ENCODE measurements at places on chromosomes 5 and 9.

DNA sequence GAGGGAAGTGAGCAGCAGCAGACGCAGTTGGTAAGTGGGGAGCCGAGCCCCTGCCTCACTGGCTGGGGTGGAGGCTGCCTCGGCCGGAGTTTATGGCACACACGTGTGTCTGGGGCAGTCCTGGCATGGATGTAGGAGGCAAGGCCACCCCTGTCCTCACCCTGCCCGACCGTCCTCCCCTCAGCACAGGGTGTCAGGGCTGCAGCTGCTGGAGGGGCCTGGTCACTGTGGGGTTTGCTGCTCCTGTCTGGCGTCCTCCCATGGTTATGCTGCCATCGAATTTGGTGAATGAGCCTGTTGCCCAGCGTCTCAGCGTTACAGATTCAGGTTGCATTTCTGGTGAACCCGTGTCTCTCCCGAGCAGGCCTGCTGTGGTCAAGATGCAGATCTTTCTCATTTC is 32.4 kb downstream of the CEP72 start:
- DNase-seq: no peak

DNA sequence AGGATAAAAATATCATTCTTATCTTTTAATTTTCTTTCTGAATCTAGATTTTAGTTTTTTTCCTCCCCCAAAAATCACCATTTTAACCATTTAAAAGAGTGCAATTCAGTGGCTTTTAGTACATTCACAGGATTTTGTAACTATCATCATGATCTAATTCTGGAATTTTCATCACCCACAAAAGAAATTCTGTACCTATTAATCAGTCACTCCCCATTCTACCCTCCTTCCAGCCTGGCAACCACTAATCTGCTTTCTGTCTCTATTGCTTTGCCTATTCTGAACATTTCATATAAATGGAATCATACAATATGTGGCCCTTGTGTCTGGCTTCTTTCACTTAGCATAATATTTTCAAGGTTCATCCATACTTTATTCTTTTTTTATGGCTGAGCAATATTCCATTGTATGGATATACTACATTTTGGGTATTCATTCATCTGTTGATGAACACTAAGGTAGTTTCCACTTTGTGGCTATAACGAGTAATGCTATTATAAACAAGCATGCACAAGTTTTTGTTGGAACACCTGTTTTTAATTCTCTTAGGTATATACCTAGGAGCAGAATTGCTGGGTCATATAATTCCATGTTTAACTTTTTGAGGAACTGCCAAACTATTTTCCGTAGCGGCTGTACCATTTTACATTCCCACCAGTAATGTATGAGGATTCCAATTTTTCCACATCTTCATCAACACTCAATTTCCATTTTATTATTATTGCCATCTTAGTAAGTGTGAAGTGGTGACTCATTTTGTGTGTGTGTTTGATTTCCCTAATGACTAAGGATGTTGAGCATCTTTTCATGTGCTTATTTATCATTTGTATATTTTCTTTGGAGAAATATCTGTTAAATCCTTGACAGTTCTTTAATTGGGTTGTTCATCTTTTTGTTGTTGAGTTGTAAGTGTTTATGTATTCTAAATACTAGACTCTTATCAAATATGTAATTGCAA is 340.3 kb downstream of the CWC27 start:
- DNase-seq: no peak

DNA sequence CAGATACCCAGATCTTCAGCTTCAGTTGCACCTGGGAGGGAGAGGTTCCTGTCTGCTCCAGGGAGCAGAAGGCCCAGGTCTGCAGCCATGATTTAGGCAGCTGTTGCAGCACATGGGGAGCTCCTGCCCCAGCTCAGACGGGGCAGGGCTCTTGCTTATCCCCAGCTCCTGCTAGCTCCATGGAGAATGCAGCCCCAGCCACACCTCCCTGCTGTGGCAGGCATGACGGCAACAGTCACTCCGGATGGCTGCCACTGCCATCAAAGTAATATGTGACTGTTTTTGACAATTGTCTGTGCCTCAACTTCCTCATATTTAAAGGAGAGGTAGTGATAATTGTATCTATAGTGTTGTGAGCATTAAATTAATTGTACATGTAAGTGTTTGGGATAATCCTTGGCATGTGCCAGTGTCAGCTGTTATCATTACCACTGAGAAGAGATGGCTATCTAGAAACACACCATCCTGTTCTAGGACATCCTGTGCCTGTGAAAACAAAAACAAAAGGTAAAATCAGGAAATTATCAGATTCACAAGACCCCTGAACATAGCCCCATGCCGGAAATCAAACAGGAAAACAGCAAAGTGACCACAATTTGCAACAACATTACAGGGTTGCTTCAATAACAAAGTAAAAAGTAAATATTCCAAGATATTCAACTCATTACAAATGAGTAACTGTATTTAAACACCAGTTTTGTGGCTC is 1048.8 kb upstream of the ACO1 start:
- DNase-seq: no peak

GRCh38 chr9:91897201-91897600 is 52.8 kb downstream of the ROR2 start:
- DNase-seq: no peak

- DNase-seq: no peak
Observed at GRCh38 chr5:176564002-176564401, 14.9 kb downstream of the CDHR2 start.

- no peak for DNase-seq
Observed at GRCh38 chr5:51882647-51883046, 499.4 kb downstream of the ISL1 start.

GRCh38 chr9:135254176-135255032 is 166.9 kb downstream of the OLFM1 start:
- DNase-seq: no peak

DNA sequence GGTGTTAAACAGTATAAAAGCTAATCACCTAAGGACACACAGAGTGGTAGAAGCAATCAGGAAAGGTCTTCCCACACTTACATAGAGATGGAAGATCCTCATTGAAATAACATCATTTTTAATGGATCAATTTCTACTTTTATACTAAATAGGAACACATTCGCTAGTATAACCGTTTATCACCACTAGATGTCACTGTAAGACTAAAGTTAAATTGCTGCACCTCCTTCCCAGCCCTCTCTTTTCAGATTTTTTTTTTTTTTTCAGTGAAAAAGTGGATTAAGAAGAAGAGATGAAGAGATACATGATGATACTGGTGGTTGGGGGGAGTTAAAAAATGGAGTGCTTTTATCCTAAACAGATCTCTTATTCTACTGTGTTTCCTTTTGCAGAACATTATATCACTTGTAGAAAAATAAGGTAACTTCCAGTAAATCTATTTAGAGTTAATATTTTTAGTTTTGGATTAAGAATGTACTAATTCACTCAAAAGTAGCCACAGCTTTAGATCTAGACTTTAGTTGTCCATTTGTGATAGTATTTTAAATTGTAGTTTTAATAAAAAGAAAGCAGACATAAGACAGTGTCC is 116.9 kb upstream of the ARRDC3 start:
- no peak for DNase-seq

GRCh38 chr9:122355336-122355875 is 15.4 kb upstream of the PTGS1 start:
- no peak for DNase-seq

GRCh38 chr9:132301521-132301920 is 53.3 kb downstream of the SETX start:
- no peak for DNase-seq

- DNase-seq: no peak
Observed at GRCh38 chr5:38113880-38114279, 144.5 kb upstream of the EGFLAM start.

- no peak for DNase-seq
Observed at GRCh38 chr5:171595401-171595800, 176.0 kb downstream of the FGF18 start.

DNA sequence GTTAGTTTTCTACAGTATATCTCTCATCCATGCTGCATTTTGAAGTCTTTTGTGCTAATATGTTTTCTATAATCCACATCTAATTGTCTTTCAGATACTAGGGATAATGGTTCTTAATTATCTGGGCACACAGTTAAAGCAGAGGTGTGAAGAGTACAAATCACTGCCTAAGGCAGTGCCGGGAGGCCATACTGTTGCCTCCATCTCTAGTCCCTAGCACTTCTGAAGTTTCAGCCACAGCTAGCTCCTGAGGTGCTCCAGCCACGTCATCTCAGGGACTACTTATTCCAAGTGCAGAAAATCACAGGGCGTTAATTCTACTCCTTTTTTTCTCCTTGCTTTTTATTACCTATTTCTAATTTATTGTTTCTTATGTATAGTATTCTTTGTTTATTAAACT is 760.0 kb upstream of the FAM174A start:
- DNase-seq: no peak

DNA sequence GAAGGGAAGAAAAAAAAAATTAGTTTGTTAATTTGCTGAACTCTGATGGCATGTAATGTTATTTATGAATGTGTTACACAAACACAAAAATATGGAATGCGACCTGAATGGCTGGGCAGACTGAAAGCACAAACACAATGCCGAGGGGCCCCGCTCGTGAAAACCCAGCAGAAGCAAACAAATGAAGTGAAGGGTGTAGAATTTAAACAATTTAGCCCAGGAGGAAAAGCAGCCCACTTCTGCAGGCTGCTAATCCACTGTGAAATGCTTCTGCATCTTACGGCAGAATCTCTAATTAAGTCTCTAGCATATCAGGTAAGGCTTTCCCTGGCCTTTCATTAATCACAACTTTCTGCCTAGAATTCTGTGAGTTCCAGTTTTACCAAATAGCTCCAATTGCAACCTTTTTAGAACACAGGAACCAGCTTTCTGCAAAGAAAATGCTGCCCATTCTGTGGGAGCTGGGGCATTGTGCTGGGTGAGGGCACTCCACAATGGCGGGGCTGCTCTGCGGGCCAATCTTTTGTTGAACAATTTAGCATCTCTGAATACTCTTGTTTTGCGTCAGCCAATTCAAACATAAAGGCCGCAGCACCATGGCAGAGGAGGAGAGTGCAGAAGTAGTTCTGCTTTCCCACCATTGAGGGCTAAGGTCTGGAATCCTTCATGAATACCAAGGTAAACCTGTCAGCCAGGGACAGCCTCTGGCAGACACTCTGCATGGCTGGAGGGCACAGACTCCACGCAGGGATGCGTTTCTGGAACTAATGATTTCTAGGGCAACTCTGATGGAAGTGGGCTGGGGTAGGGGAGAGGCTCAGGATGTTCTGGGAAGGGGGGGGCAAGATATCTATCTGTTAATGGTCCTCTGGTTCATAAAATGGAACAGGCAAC is 66.4 kb downstream of the PTCH1 start:
- no peak for DNase-seq

GRCh38 chr5:135964670-135965320 is 10.0 kb upstream of the LECT2 start:
- no peak for DNase-seq

DNA sequence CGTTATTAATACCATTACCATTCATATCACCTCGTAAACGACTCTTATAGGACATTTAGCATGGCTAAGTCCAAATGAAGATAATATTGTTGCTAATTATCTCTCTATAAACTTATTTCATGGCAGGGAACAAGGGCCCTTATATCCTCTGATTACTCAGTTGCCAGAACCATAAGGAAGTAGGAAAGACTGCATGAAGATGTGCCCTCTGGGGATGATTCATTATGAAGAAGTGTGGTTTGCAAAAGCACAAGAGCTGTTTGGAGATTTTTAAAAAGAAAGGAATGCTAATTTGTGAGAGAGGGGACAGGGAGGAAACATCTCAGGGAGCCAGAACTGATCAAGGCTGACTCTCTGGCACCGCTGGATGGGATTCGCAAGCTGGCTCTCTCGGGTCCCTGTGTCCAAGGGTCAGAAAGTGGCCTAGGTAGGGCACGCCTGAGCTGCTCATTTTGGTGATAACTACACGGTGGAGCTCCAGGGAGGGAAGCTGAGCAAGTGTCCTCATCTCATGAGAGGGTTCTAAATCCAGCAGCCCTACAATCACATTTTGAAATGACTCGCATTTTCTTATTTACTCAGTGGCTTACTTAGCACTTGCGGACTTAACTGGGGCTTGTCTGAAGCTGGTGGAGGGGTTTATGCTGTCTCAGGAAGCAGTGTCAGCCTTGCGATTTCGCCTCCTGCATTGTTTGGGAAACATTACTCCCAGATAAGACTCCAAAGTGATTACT is 136.8 kb downstream of the C5orf15 start:
- no peak for DNase-seq

GRCh38 chr9:137416563-137417151 is 6.3 kb downstream of the EXD3 start:
- no peak for DNase-seq

GRCh38 chr9:111992523-111992922 is 95.9 kb downstream of the UGCG start:
- no peak for DNase-seq

- DNase-seq: peak; percentile 7
Observed at GRCh38 chr9:125889476-125890419, 142.6 kb downstream of the PBX3 start.

DNA sequence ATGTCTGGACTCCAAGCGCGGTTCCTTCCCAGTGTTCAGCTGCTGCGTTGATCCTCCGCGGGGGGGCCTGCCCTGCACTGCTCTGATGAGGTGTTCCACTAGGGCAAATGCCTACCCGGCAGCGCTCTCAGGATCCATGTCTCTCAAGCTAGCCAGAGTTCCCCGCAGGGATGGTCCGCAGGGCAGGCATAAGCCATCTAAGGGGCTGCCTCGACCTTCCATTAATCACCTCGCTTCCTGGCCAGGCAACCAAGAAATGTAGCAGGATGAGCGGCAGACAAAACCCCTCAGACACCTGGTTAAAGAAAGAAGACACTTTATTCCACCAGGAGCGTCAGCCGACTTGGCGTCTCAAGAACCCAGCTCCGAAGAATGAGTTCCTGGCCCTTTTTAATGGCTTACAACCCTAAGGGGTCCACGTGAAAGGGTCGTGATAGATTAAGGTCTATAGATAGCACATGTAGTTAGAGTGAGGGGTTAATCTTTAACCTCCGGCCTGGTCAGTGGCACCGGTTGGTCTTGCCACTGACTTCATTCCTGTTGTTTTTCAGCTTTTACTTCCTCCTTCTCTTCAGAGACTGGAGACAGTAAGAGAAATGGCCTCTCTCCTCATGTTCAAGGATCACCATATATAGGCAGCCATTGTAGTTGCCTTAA is 47.2 kb upstream of the COX7C start:
- DNase-seq: no peak

DNA sequence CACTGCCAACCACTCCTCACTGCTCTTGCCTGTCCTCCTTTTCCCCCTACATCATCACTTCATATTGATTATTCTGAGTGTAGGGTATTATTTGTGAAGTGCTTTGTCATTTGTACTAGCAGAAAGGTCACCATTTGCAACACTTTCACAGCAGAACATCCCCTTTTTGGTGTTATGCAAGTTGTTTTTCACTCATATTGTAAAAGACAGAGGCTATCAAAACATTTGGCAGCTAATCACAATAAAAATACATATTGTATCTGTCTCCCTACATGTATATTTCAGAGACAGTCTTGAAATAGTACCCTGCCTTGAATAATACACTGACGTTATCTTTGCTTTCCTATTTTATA is 82.3 kb downstream of the ANXA1 start:
- no peak for DNase-seq

- DNase-seq: no peak
Observed at GRCh38 chr9:133563291-133563796, 28.8 kb downstream of the ADAMTSL2 start.

DNA sequence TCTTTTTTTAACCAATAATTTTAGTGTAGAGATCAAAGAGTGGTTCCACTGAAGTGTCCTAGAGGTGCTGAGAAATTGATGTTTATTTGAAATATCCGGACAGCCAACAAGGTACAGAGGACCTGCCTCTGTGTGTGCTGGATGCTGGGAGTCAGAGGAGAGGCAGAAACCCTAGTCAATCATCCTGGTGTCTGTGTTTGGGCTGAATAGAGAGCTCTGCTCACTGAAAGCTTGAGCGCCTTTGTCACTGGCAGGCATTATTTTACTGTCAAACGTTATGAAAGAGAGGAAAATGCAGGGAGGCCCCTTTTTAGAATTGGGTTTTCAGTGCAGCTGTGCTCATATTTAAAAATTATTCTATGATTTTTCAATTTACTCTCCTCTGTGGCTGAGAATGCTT is 480.3 kb upstream of the TYRP1 start:
- DNase-seq: no peak

Data from stimulated activated CD4-positive, alpha-beta T cell treated with anti-CD3 and anti-CD28 coated beads, TNF-alpha, amount 100 ng/mL, for 4 hours (primary cell).